ENCODE measurements at places on chromosomes 1 and 21.

DNA sequence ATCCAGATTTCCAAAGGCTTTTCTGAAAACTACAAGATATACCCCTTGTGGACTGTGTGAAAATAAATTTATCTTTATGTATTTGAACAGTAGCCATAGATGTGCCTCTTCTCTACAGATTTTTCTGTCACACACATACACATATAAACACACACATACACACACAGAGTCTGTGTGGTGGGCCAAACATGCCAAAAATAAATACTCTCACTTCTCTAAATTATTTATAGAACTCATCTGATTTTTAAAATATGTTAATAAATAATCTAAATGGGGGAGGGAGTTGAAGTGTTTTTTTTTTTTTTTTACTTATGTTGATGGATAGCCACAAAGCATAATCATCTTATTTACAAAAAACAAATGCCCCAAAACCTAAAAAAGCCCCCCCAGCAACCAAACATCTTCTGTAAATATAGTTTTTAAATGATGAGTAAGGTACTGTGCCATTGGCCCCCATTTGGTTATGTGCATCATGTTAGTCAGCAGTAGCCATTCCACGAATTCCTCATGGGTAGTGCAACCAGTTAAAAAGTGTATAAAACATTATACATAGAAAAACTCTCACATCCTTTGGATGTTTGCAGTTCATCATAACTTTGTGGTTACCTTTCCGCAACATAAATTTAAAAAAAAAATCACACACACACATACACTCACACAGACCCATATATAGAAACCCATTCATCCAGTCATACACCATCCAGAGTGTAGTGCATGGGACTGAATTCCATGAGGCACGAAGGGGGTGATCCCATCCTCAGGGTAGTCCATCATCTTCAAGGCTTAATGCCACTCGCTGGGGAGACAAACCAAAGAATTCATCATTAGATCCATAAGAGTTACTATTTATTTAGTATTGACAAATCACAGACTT lies 8.2 kb upstream of the MAGOH start:
- no peak for DNase-seq

GRCh38 chr1:37032660-37033354 lies 1.5 kb downstream of the GRIK3 start:
- DNase-seq = no peak

DNA sequence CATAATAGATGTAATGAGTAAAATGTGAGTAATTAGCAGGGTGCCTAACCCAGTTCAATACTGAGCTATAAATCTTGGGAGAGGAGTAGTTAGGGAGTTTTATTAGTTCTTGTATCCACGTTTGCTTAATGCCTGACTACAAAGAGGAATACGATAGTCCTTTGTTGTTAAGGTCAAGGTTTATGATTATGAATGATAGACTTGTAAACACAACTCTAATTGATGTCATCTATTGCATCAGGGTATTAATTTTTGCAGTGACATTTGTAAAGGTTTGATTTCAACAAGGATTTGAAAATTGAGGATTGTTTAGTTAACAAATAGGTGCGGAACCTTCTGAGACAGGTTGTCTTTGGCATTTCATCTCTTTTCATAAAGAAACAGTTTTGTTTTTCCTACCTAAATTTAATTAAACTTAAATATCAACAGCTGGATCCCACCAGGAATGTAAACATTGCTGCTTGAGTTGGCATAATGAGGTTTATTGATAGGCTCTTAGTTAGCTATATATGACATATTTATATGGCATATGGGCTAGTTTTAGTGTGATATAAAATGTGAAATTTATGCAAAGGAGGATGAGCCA lies 9.7 kb downstream of the SOAT1 start:
- DNase-seq = no peak

GRCh38 chr1:86750076-86750475 lies 45.7 kb downstream of the SH3GLB1 start:
- no peak for DNase-seq

DNA sequence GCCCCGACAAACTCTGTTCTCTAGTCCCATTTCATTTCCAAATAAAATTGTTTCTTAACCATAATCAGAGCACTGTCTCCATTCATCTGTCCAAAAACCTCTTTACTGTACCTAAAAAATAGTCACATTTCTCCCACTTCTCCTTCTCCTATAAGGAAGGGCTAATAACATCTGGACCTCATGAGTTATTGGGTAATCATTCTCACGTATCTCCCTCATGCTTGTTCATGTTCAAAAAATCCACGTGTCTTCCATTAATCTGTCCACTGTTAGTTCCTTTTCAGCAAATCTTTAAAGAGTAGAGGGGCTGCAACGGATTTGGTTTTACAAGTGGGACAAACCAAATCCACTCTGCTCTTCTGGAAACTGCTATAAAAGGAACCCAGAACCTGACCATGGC lies 1418.8 kb downstream of the MRPL39 start:
- no peak for DNase-seq

DNA sequence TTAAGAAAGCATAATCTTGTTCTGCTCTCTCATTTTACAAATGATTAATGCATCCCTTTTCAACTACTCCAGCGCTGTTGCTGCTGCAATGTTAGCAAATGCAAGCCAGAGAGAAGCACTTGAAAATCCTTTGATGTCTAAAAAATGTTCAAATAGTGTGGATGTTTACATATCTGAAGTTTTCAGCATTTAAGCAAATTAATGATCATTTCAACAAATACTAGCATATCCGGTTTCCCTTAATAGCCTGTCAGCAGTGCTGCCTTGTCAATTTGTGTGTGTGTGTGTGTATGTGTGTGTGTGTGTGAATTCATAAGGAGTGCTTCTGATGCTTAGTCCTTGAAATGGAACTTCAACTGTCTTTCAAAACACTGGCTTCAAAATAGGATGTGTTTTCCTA lies 48.1 kb upstream of the WNT2B start:
- no peak for DNase-seq

DNA sequence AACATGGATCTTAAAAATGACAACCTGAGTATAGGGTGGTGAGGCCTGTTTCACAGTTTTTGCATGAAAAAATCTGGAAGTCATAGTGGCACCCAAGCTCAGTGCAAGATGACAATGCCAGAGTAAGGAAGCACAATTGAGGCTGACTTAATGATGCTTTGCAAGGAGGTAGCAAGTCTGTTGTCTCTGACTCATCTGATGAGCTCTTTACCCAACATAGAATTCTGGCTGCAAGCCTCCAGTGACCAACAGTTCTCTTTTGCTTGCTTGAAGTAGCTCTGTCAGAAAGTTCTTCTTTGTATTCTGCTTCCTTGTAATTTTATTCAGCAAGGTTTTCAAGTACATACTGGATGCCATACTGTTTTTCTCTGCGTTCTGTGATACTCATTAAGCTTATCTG lies 117.1 kb downstream of the FOXD2 start:
- no peak for DNase-seq

- DNase-seq = no peak
Observed at GRCh38 chr1:169577981-169578738, 8.1 kb downstream of the F5 start.

GRCh38 chr1:114154963-114155322 lies 1.3 kb upstream of the SYT6 start:
- peak; percentile 31 for DNase-seq

GRCh38 chr1:54121482-54122134 lies 31.2 kb downstream of the CDCP2 start:
- peak; percentile 33 for DNase-seq

DNA sequence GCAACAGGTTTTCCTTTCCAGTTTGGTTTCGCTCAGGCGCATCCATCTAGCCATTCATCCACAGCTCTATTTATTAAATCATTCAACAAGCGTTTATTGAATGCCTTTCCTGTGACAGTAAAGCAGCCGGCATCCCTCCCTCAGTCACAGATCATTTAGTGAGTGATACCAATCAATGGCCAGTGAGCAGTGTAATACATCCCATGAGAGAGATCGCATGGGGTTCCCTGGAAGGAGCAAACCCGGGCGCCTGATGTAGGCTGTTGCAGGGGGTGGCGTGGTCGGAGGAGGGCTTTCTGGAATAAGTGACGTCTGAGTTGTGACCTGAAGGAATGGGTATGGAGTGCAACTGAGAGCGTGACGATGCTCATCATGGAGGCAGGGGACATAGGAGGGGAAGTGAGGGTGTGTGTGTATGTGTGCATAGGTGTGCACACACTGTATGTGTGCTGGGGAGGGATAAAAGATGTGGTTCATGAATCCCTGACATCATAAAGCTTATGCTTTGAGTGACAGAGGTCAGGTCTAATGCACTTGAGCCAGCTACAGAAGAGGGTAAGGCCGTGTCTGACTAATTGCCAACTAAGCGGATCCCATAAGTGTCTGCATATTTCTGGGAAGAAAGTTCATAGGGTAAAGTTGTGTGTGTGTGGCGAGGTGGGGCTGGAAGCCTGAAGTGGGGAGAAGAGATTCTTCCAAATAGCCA lies 6.6 kb downstream of the FCMR start:
- no peak for DNase-seq

GRCh38 chr1:36560177-36560576 lies 77.5 kb upstream of the CSF3R start:
- DNase-seq = no peak

DNA sequence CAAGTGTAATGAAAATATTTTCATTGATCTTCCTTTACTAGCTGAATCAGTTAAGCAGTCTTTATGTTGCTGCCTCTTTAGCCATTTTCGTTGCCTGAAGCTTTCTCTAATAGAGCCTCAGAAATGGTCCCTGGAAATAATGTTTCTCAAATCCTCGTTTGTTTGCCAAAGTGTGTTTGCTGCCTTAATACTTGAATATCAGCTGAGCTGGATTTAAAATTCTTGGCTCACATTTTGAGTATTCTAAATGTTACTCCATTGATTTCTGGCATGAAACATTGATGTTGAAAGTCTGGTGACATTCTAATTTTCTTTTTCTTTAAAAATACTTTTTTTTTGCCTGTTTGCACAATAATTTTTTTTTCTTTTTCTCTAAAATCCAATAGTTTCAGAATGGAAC lies 84.6 kb upstream of the SERBP1 start:
- DNase-seq = no peak
